ENCODE measurements at places on chromosomes 3 and 15.

DNA sequence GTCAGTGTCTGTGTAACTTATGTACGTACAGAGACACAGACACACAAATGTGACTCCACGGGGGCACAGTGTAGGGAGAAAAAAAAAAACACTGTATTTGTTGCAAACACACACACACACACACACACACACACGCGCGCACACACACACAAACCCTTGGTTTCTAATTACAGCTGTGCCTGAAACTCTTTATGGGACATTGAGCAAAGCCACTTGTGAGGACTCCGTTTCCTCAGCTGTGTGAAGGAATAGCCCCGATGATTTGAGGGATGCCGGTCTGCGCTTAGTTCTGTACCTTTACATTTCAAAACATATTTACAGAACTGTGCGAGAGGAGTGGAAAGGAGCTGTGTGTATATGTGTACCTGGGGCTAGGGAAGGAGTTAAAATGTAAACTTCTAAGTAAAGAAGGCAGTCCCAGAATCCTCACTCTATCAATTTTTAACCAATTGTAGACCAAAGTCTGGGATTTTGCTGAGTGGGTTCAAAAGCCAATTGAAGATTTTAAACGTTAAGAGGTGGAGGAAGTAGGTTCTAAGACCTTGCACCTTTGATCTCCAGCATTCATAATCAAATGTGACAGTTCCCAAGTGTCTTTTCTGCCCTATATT lies 5.3 kb upstream of the BCL6 start:
- DNase-seq: peak; percentile 67

GRCh38 chr3:148641722-148642121 lies 56.0 kb upstream of the AGTR1 start:
- no peak for DNase-seq

DNA sequence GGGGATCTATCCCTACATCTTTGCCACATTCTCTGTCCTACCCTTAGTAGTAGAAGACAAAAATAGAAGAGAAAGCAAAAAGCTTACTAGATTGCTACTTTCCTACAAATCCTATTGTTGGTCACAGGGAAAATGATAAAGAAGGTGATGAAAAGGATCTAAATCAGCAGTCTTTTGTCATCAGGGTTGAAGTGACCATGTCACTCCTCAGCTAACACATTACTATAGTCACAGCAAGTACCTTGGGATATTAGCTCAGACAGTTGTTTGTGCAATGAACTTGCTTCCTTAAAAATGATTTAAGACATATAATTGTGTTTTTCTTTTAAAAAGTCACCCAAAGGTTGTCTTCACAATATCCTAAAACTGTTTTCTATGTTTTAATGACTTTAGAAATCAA lies 6.3 kb downstream of the ST3GAL6 start:
- no peak for DNase-seq

- DNase-seq: no peak
Measured at GRCh38 chr15:88239594-88239993, 16.9 kb downstream of the NTRK3 start.

All from NCI-H774 (cell line).